ENCODE measurements at places on chromosomes 4 and X. TPM values are rescaled to one million over a fixed set of nuclear protein-coding genes. Genes with fewer than 3 reads are reported as not detected.

GRCh38 chr4:102141842-102142241 is 203.4 kb downstream of the SLC39A8 start:
- DNase-seq: no peak

DNA sequence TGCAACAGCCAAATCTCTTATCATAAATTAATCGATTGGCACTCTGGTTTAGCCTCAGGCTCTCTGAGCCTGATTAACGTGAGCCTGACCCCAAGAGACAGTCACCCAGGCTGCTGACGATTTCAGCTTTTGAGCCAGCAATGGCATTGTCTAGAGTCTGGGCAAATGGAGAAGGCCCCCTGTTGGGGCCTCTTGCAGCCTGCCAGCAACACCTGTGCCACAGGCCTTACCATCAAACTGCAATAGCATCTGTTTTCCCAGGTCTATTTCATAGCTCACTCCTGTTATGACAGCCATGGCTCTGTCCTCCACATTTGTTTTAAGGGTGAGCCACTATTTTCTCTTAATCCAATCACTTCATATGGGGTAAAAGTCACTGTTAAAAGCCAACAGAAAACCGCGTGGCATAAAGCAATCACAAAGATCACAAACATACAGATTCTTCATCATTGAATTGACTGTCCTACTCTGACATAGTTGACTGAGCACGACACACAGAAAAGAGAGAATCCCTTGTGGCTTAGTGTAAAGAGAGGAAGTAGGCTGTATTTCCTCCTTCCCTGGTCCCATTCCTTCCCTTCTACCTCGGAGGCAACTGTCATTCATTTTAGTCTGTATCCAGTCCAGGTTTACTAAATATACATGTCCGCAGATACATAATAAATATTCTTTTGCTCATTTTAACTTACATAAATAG is 47.8 kb downstream of the SLC9A7 start:
- DNase-seq: no peak

GRCh38 chr4:110675426-110675825 is 52.5 kb upstream of the PITX2 start:
- DNase-seq: no peak

DNA sequence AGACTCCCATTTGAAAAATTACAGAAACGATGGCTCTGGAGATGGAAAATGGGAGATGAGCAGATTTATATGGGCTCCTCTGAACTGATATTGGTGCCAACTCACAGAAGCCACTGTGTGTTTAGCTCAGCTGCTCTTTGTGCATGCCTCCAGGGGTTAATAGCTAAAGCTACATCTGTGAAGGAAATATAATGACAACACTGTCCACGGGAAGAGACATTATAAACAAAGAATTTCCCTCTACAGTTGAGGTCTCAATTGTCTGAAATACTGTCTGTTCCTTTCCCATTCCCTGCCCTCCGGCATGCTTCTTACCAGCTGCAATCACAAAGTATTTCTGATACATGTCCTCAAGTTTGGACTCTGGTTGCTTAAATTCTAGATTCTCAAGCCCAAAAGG is 40.4 kb downstream of the PPA2 start:
- DNase-seq: no peak

GRCh38 chr4:80931631-80932081 is 98.9 kb upstream of the BMP3 start:
- no peak for DNase-seq

FGF13 gene
- not detected for total RNA-seq

PCDH7 gene
- total RNA-seq: not detected

SSX2 gene
- total RNA-seq: not detected

Data from T-cell (primary cell).